ENCODE measurements at places on chromosomes 1 and 21.

DNA sequence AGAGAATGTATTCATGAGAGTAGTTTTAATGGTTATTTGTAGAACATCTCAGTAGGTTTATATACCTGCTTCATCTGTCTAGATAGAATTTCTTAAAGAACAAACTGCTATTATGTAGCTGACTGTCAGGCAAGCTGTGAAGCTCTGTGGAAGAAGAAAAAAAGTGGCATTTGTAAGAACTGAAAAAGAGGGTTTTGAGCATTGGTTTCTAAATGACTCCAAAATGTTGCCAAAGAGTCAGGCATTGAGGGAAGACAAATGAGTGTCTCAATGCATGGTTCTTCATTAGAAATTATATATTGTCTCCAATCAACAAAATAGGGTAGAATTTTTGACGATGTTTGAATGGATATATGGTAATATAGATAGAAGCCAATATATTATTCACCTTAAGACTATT is 1276.1 kb downstream of the KCNT2 start:
- DNase-seq: no peak

GRCh38 chr1:103496014-103496635 is 29.4 kb upstream of the RNPC3 start:
- no peak for DNase-seq

DNA sequence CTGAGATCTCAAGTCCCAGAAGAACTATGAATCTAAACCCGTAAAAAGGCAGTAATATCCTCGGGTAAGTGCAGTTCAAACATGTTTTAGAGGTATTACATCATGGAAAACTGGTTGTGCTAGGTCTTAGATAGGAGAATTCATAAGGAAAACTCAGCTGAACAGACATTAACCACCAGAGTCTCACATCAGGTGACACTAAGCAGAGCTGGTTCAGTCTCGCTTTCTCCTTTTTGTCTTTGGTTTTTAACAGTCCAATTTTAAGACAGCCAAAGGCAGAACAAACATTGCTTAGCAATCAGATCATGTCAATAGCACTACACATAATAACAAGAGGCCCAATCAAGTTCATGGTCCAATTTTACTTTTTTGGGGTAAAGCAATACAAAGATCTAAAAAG is 63.1 kb upstream of the MUTYH start:
- peak; percentile 58 for DNase-seq

DNA sequence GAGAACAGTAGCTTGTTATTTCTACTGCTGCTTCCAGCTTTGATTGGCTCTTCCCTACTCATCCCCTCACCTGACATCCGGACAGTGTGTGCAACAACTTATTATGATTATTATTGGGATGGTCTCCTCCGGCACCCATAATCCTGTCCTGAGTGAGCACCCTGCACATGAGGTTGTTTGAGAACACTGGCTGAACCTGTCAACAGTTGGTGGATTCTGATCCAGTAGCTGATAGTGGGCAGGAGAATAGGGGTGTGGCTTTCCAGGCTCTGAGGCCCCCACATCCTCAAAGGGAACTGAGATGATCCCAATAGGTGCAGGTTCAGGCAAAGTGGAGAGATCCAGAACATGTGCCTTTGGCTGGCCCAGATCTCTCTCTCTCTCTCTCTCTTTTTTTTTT is 60.5 kb downstream of the RUNX1 start:
- DNase-seq: no peak

DNA sequence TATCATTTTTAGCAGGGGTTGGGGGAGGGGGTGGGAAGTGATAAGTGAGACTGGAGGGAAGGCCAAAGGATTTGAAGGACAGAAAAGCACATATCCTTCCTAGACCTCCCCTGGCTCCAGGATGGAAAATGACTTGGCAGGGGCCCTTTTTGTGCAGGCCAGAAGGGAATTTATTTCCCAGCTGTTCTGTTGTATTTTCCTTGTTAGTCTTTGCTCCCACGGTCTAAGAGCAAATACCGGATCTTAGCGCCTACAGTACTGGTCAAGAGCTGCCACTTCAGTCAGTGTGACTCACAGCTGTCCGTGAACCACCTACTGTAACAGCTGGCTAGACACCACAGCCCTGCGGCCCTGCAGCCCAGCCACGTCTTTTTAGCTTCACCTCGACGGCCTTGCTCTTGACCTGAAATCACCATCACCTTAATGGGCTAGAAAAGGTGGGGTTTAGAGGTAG is 51.0 kb upstream of the ERRFI1 start:
- peak; percentile 77 for DNase-seq

GRCh38 chr1:110098222-110099026 is 13.8 kb upstream of the UBL4B start:
- no peak for DNase-seq

DNA sequence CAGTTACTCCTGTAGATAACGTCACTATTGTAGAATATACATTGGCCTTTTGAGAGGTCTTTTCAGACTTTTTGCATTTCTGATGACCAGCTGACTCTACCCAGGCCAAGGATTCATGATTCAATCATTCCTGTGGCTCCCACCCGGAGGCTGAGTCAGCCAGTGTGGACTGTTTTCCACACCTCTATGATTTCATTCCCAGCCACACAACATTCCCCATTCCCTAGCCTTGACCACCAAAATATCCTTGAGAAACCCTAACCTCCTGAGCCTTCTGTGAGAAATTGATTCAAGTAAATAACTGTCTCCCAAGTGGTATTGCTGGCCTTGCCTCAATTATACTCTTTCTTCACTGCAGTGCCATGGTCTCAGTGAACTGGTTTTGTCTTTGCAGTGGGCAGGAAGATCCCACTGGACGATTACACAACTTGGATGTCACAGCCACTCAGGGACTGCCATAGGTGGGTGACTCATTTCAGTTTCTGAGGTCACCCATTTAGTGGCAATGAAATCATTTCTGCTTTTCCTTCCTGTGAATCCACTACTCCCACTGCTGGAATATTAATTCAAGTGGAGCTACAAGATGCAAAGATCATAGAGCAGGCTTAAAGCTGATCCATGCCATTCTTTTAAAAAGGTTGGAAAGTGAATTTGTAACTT is 518.6 kb upstream of the ZP4 start:
- DNase-seq: no peak

DNA sequence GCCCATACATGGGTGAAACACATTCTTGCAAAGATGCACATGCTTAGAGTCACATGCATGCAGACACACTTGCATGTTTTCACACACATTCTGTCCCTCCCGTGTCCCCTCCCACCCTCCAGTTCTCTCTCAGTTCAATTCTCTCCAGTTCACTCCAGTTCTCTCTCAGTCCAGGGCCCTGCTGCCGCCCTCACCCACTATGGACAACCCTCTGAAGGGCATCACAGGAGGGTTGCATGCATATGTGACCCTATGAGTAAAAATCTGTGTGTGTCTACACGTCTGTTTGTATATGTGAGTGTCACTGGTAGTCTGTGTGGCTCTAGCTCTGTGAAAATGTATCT is 21.8 kb upstream of the ADGRB2 start:
- DNase-seq: no peak

DNA sequence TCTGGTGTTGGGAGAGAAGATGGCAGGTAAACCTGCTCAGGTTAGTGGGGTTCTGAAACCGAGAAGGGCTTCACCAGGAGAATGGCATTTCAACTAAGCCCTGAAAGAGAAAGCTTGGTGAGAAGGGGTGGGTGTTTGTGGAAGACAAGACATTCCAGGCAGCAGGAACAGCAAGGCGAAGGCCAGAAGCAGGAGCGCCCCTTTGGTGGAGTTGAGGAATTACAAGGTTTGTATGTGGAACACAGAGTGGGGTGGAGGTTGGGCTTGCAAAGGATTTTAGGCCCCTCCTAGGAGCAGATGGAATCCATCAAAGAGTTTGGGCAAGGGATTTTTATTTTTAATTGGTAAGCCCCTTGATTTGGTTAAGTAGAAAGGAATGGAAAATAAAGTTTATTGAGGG is 24.8 kb upstream of the ELOA start:
- DNase-seq: no peak

GRCh38 chr21:43686811-43687565 is 27.6 kb downstream of the RRP1B start:
- no peak for DNase-seq

DNA sequence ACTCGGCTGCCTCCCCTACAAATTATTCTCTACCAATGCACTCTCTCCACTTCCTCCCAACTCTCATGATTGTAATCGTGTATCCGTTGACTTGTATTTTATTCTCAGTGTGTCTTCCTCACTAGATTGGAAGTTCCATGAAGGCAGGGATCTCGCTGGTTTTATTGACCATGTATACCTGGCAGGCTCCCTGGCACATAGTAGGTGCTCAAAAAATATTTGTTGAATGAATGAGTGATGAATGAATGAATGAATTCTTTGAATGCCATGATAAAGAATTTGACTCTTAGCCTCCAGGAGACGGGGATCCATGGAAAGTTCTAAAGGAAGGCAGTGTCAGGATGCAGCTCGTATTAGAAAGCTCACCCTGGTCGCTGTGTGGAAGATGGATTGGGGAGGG is 28.8 kb upstream of the WASF2 start:
- DNase-seq: no peak

GRCh38 chr1:201748335-201748734 is 80.6 kb upstream of the IPO9 start:
- DNase-seq: no peak

- no peak for DNase-seq
Observed at GRCh38 chr1:234144901-234145300, 228.4 kb upstream of the COA6 start.

GRCh38 chr1:3620708-3621107 is 4.1 kb upstream of the TPRG1L start:
- DNase-seq: no peak

GRCh38 chr1:3198371-3199271 is 129.6 kb downstream of the PRDM16 start:
- DNase-seq: no peak

DNA sequence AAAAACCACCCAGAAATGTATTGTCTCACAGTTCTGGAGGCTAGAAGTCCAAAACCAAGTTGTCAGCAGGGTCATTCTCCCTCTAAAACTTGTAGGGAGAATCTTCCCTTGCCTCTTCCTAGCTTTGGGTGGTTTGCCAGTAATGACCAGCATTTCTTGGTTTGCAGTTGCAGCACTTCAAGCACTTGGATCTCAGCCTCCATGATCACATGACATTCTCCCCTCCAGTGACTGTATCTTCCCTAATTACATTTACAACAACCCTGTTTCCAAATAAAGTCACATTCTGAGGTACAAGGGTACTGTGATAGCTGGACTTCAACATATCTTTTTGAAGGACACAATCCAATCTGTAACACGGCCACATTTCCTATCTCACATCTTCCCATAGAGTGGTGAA is 37.2 kb downstream of the EVI5 start:
- no peak for DNase-seq

GRCh38 chr1:38487396-38487795 is 372.2 kb downstream of the RRAGC start:
- DNase-seq: no peak

GRCh38 chr1:84117868-84118267 is 26.2 kb upstream of the PRKACB start:
- DNase-seq: no peak

- no peak for DNase-seq
Observed at GRCh38 chr1:218938259-218938658, 235.4 kb upstream of the LYPLAL1 start.
